SJSA1 (cell line): ENCODE measurements at places on chromosomes 6 and 20. TPM values are rescaled to one million over a fixed set of nuclear protein-coding genes. Genes with fewer than 3 reads are reported as not detected.

The C20orf141 gene
- total RNA-seq: not detected in 2 replicates

The FOXF2 gene
- 48.2 and 51.6 TPM in 2 replicates for total RNA-seq

The NRSN1 gene
- not detected in 2 replicates for total RNA-seq

The PRPH2 gene
- total RNA-seq: not detected in 2 replicates

The IYD gene
- total RNA-seq: not detected in 2 replicates

DNA sequence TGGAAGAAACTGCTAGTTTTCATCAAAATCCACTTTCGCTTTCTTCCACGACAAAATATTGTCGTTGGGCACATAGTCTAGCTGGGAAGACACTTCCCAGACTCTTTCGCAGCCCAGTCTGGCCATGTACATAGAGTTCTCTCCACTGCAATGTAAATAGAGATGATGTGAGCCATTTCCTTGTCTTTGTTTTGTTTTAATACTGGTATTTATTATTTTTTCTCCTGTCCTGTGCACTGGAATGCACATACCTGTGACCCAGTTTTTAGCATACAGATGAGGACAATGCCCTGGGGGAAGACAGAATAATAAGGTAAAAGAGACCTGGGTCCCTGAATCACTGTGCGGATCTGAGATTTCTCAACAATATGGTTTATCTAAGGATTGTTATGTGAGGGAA lies 149.5 kb upstream of the BMP5 start:
- no peak for DNase-seq

DNA sequence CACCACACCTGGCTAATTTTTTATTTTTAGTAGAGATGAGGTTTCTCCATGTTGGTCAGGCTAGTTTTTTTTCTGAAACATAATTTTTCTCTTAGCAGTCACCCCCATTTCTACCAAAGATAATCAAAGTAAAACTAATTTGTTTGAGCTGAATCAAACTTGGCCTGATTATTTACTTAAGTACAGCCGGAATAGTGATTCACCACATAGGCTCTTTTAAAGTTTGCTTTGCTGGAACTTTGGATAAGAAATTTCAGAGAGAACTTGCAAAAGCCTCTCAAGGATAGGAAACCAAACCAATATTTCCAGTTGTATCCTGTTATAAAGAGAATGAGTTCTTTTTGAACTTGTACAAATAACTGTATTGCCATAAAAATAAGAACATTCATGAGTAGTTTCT lies 105.0 kb upstream of the SYNCRIP start:
- no peak for DNase-seq

GRCh38 chr20:25369529-25369928 lies 21.1 kb downstream of the ABHD12 start:
- DNase-seq: peak; percentile 72

- DNase-seq: no peak
Measured at GRCh38 chr6:19394687-19395086, 442.5 kb upstream of the ID4 start.

DNA sequence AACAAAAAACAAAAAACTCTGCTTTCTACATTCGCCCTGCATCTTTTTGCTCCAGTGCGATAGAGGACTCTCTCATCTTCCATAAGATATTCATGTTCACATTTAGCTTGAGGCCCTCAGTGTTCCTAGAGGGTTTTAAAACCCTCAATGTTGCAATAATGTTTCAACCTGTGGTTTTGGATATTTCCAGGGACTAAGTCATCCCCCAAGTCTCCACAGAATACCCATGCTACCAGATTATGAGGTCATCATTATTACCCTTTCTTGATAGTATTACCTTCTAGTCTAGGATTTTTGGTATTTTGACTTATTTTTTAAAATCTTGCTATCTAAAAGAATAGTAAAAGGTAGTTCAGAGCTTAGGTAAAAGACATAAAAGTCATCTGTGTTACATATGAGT lies 480.5 kb upstream of the ID4 start:
- DNase-seq: no peak

GRCh38 chr6:44177691-44178423 lies 19.2 kb downstream of the CAPN11 start:
- no peak for DNase-seq

- DNase-seq: no peak
Measured at GRCh38 chr6:75759207-75759606, 10.2 kb downstream of the MYO6 start.

DNA sequence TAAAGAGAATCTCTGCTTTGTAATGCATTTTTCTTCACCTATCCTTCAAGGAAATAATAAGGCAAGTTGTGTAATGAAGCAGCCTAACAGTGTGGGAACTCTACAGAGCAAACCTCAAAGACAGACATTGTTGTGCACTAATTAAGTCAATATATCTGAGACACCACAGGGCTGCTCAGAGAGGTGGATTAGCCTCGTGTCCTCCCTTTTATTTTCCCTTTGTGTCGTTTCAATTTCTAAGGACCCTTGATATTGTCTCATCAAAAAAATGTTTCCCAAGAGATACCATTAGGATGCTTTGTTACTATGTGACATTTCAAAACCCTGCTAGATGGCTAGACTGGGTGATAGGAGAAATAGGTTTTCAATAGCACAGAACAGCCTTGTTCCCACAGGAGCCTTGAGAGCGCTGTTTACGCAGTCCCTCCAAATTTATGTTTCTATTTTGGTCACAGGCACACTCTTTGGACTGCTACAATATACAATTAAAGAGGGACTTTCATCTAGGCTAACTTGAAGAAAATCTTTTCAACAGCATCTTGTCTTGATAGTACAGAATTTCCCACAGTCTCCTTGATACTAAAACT lies 23.1 kb downstream of the UBE3D start:
- no peak for DNase-seq

DNA sequence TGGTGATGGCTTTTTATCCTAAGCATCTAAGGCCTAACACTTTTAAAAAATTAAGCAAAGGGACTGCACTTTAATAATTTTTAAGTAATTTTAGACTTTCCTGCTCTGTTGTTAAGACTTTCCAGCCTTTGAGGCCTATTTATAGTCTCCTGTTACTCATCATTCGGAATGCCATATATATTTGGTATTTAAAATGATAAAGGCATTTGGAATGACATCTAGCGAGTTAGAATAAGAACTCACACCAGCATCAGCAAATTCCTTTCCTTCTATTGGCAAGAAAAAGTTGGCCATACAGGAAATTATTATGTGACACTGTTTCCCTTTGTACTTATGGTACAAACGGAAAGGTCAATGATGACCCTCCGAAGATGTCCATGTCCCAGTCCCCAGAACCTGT lies 88.1 kb upstream of the STMND1 start:
- peak; percentile 77 for DNase-seq

DNA sequence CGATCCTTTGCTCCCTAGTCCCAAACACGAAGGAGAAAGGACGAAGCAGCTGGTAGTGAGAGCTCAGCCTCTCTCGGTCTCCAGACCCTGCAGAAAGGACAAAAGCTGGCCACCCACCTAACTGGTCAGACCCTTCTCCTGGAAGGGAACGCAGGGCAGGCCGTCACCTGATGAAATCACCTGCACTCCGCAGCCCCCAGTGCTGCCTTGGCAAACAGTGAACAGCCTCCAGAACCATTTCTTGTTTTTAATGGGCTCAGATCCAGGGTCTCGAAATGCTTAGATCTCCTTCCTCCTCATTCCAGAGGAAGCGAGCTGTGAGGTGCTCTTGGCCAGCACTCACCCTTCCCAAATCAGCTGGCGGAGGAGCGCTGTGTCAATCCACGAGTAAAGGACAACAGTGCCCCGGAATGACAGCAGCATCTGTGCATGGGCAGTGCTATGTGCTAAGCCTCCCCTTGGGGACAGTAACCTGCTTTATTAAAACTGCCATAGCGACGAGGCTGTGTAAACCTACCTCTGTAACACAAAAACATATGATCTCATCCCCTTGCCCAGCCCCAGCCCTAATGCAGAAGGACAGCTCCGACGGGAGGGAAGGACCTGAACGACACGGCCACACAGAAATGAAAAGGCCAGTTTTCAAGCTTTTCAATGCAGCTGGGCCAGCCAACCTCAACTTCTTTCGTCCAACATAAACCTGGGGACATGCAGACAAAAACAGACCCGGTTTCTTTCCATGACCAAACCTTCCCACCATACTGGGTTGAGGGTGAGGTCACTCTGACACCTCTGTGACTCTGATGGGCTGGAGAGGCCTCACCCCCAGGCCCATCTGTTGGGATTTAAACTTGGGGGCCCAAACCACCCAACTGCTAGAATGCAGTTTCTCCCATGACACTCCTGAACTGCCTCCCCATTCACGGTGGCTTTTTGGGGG lies 43.3 kb downstream of the SULF2 start:
- DNase-seq: no peak

GRCh38 chr6:107185391-107185970 lies 70.2 kb upstream of the BEND3 start:
- DNase-seq: no peak

- no peak for DNase-seq
Measured at GRCh38 chr20:21325296-21325695, 22.2 kb downstream of the XRN2 start.
